Activated gamma-delta T cell treated with anti-CD3 and anti-CD28 coated beads, Interleukin-2, amount 50 U/mL, for 16 hours (primary cell): ENCODE measurements at places on chromosomes 7 and 10.

- no peak for DNase-seq
Measured at GRCh38 chr7:81990395-81990794, 220.5 kb upstream of the HGF start.

GRCh38 chr7:88280801-88281200 lies 25.9 kb downstream of the STEAP4 start:
- DNase-seq, result no peak

DNA sequence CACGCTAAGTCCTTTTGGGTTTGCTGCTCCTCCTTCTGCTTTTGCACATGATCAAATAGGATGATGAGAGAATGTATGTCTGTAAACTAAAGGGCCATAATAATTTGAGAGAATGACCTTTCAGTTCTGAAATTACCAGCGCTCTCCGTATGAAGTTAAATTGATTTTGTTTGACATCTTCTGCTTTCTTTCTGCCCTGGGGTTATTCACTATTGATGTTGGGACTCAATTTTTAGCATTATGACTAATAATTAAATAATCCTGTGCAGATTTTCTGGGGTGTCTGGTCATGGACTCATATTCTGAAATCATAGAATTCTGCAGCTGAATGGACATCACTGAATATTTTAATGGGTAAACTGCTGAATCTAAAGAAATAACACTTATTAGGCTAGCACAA lies 423.2 kb downstream of the POM121L12 start:
- DNase-seq, result no peak

DNA sequence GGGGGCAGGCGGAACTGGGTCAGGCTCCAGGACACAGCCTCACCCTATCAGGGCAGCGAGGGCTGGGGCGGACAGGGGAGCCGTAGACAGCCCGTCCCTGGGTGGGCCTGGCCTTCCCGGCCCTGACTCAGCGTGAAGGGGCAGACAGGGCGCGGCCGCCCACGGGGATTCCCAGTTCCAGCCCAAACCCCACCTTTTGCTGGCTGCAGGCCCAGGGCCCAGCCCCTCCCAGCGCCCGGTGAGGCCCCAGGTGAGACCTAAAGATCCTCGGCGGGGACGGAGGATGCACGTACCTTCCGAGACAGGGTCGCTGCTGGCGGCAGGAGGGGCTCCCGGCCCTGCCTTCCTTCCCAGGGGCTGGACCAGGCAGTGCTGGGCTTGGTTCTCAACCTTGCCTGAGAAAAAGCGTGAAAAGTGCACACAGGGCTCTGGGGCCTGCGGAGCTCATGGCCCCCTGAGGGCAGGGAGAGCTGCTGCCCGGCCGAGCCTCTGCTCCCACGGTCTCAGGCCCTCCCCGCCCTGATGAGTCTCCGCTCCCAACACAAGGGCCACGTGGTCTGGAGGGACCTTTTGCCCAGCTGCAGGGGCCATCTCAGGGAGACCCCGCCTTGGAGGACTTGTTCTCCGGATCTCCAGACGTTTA lies 43.9 kb upstream of the DNAJB6 start:
- no peak for DNase-seq

DNA sequence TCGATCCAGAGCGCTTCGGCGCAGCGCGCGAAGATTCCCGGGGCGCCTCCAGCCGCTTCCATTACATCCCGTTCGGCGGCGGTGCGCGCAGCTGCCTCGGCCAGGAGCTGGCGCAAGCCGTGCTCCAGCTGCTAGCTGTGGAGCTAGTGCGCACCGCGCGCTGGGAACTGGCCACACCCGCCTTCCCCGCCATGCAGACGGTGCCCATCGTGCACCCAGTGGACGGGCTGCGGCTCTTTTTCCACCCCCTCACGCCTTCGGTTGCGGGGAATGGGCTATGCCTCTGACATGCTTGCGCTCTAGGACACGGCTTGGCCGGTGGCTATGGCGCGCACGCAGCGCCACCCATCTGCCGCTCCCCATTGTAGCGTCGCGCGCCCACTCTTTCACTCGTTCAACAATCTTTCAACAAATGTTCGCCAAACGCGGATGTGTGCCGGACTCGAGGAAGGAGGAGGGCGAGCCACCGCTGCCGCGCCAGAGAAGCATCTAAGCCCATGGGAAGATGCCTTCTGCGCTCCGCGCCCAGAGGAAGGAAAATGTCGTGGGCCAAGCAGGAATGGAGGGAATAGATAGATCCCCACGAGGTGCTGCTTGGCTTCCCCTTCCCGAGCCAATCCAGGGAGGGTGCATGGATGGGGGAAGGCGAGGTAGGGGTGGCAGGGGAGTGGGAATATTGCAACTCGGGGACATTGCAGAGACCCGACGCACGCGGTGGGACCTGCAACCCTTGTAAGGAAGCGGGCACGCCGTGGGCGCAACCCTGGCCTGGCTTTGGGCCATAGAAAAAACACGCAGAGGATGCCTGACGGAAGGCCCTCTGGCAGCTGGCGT lies 5.1 kb upstream of the CYP26A1 start:
- DNase-seq, result no peak

GRCh38 chr7:149662591-149663095 lies 110.7 kb downstream of the ZNF467 start:
- DNase-seq, result peak; percentile 33

DNA sequence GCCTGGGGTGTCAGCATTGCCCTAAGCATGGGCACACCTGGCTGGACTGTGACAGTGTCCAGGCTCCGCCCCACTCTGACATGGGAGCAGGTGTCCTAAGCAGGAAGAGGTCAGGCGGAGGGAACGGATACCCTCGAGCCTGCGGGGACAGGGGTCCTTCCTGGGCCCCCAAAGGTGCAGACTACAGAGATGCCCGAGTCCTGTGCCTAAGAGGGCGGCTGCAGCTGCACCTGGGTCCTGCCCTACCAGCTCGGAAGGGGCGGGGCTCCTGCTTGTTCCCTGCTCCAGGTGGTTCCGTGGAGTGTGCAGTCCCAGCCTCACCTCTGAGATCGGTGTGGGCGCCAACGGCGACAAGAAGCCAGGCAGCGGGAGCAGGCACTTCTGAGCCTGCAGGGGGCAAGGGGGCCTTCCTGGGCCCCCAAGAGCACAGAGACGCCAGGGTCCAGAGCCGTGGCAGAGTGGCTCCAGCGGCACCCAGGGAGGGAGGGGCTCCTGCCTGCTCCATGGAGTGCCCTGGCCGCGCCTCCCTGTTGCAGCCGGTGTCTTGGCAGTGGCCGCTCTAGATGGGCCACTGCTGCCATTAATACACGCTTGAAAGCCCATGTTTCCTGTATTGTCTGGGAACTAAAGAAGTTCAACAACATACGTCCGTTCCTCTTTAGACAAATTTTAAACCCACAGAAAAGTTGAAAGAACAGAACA lies 64.5 kb upstream of the CACNA2D1 start:
- no peak for DNase-seq

GRCh38 chr10:11837372-11838161 lies 14.4 kb downstream of the PROSER2 start:
- DNase-seq, result no peak

DNA sequence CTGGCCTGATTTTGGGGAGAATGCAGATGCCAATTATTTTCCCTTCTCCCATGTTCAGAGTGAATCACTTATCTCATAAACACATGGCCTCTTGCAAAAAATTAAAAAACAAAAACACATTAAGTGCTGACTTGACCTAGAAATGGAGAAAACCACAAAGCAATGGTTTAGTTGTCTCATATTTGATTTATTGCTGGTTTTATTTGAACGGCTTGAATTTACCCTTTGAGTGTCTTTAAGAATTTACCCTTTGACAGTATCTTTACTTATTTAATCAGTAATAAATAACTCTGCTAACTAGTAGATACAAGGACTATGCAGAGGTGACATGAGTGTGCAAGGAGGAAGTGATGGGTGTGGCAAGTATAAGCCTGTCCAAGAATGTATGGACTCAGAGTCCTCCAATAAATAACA lies 68.1 kb upstream of the GSDME start:
- DNase-seq, result no peak

DNA sequence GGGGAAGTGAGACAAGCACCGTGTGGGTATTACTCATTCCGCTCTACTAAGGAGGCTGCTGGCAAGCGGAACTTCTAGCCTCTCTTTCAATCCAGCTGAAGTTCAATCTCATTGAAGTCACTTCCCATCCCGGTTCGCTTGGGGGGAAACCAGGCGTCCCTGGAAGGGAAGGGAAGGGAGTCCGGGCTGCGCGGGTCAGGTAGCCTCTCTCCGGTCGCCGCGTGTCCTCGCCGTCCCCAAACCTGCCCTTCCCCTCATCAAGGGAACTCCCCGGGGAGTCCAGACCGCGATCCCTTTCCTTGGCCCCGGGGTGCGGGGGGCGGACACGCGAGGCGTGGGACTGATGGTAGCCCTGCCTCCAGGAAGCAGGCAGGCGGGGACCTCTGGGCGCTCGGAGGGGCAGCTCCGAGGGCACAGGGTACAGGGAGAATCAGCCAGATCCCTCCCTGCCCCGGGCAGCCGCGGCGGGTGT lies 598 bp upstream of the ZEB1 start:
- DNase-seq, result peak; percentile 33

DNA sequence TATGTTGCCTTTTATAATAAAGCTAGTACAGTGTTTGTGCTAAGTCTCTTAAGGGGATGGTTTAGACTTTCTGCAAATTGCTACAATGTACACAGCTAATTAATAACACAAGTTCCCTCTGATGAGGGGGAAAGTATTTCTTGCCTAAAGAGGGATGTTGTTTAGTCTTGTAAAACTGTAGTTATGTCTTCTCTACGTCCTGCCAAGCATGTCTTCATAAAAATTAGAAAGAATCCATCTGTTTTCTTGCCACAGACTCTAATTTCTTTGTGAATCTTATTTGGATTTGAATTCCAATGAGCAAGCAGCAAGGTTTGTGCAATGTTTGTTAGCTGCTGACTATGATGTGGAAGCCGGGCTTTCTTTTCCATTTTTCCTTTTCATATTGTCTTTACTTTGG lies 28.2 kb downstream of the ADARB2 start:
- DNase-seq, result no peak

DNA sequence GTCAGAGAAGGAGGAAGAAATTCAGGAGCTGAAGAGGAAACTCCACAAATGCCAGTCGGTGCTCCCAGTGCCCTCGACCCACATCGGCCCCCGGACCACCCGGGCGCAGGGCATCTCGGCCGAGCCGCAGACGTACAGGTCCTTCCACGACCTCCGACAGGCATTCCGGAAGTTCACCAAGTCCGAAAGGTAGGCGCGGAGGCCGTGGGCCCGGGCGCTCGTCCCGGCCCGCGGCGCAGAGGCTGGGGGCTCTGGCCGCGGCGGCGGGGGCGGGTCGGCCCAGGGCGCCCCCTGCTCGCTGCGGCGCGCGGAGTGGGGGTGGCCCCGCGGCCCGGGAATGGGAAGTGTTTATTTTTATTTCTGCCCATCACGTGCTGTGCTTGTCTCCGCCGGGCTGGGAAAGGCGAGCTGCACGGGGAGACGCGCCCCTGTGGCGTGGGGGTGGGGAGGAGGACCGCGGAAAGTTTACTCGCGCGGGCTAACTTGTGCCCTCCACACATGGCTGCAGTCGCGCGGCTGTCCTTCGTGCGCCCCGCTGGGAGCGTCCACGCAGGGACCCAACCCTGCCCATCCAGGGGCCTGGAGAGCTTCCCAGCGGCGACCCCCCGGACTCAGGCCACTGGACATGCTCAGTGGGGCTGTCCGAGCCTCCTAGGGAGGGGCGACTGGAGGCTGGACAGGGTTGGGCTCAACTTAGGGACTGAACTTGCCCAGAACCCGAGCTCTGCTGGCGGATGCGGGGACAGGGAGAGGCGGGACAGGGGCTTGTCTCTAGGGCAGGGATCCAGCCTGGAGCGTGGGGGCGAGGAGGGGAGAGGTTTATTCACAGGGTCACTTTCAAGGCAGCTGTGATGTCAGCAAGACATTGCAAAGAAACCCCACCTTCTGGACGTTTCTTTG lies 82.6 kb upstream of the PRKG1 start:
- DNase-seq, result no peak

DNA sequence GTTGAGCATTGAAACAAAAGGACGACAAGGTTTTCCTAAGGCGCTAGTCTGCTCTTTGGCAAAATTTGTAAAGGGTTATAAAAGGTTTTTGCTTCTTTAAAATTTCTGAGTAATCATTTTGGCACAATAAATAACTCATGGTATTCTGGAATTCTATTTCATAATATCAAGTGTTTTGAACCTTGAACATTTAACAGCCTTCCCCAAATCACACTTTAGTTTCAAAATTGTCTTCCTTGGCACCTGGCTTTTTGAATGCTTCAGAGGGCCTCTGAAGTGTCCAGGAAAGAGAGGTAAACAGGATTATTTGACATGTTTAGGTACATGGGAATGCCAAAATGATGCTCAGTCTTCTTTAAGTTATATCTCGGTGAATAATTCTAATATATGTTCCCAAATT lies 220.8 kb downstream of the PHF14 start:
- DNase-seq, result no peak

- DNase-seq, result no peak
Measured at GRCh38 chr7:6242561-6242960, 29.9 kb downstream of the CYTH3 start.

DNA sequence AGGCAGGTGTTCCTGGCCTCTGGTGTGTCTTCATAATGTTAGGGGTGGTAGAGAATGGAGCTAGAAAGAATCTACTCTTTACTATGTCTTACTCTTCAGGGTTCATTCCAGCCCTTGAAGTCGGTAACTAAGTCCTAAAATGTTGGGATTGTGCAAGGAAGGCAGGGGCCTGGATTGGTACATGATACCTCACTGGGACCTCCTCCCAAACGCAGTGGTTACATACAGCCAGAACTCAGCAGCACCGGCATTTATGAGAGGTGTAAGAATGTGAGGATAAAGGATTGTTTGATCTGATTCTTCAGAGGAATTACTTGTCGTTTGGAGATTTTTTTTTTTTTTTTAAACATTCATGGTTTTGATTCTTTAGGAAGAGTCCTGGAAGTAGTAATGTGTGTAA lies 6.9 kb downstream of the COMTD1 start:
- no peak for DNase-seq

DNA sequence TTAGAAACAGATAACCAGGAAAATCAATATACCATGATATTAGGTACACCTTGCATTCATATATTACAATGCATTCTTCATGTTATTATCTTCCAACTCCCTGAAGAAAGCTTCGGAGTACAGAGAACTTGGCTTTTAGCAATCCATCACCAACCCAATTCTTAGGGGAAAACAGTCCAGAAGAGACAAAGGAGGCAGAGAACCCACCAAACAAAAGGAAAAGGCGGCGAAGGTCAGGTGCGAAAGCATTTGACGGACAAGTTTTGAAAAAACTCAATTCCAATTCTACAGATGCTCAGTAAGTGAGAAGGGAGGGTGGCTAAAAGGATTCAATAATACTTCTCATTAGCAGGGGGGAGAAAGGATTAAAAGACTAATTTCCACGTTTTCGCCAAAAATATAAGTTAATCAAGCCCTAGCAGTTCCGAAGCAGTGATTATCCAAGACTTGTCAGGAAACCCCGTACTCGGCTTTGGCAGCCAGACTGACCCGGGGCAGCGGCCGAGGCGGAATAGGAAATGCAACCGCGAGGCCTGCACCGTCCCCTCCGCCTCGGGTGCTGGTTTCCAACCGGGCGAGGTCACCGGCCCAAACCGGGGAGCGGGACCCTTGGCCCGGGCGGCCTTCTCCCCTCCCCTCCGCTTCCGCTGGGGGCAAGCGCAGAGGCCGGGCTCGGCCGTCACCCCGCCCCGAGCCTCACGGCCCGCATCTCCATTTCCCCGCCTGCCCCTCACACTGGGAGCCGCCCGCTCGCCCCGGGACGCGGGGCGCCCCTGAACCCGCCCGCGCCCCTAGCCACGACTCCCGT lies 747 bp downstream of the GDI2 start:
- DNase-seq, result peak; percentile 19

- DNase-seq, result no peak
Measured at GRCh38 chr10:111076682-111077478, at the start of gene ADRA2A. TSS of gene ADRA2A (plus strand) at chr10:111077029. CDS start at chr10:111077997, 968 bp downstream.
